ENCODE measurements at places on chromosomes 12 and 14. TPM values are rescaled to one million over a fixed set of nuclear protein-coding genes. Genes with fewer than 3 reads are reported as not detected.

Gene CATSPERB
- not detected for total RNA-seq

Gene C14orf180
- not detected for total RNA-seq

Gene KRT71
- not detected for total RNA-seq

Gene PPP1R3E
- total RNA-seq: 1.6 TPM

Gene CPNE6
- total RNA-seq: not detected

Gene PAH
- total RNA-seq: not detected

- no peak for DNase-seq
Measured at GRCh38 chr12:68159681-68160304, at the start of gene IFNG. IFNG (minus strand) TSS chr12:68159740; CDS start chr12:68159615, 125 bp downstream.

DNA sequence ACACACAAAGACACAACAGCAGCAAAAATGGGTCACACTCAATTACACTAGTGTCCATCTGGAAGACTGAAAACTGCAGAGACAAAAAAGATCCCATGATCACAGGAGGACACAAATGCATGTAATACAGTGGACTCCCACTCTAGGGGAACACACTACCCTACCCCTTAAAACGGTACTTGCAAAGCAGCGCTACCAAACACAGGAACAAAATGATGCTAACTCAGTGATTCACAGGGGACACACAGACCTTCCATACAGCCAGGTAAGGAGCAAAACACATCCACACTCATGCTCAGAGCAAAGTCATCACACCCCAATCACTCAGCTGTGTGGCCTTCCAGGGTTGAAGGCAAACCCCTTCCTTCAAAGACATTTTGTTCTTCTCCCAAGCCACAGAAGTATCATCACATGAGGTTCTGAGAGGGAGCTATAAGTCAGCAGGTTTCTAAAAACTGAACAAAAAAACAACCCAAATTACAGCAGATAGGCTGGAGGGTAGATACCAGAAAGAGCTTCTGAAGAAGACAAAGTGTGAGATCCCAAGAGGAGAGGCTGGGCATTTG, 14.8 kb downstream of the SMUG1 start:
- DNase-seq: no peak

DNA sequence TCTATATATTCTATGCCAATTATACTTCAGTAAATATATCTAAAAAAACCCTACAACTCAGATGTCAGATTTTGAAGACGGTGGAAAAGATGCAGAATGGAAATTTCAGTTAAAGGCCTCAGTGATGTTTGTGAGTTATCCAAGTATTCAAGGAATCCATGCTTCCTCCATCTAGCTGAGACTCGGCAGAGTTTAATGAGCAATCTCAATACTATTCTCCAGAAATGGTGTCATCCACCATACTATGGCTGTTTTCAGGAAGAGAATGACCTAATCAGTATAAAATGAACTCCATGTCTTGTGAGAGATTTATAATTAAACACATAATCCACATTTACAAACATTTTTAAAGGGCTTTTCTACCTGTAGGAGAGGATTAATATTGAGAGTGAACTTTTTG, 66.0 kb downstream of the KLHL28 start:
- DNase-seq: peak; percentile 74

- DNase-seq: no peak
Measured at GRCh38 chr14:88342980-88343379, 19.9 kb upstream of the KCNK10 start.

GRCh38 chr14:102900631-102901571, 21.6 kb upstream of the AMN start:
- no peak for DNase-seq

DNA sequence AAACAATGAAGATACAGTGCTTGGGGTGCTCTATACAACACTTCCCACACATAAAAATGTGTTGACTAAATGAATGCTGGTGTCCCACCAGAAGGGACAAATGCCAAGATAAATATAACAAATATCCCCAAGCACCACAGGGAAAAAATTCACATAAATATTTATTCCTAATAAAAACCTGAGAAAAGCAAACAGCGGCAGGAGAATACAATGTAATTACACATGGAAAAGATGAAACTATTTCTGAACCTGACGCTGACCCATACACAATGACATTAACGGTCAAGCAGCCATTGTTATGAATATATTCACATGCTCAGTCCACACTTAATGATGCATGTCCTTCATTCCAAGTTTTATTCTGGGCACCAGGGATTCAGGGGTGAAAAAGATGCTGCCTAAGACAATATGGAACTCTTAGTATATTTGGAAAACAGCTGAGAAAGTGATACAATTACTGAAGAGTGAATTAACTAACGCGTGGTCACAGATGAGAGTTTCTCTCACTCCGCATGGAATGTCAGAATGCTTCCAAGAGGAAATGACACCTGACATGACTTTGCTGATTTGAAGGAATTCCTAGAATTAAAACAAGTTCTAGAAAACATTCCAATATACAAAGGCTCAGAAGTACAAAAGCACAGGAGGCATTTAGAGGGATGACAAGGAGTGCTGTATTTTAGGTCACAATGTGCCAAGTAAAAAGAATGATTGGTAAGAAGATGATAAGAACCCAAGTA, 27.9 kb upstream of the PTPRR start:
- peak; percentile 27 for DNase-seq

DNA sequence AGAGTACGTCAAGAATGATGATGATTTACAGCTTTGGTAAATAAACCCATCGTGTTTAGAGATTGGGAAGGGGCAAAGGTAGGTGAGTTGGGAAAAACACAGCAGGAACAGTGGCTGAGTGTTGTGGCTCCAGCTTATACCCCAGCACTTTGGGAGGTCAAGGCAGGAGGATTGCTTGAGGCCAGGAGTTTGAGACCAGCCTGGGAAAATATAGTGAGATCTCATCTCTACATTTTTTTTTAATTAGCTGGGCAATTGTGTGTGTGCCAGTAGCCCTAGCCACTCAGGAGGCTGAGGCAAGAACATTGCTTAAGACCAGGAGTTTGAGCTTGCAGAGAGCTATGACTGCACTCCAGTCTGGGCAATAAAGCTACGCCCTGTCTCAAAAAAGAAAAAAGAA, 77.1 kb downstream of the RASSF9 start:
- no peak for DNase-seq

- DNase-seq: no peak
Measured at GRCh38 chr12:70721216-70721615, 84.0 kb upstream of the PTPRB start.

DNA sequence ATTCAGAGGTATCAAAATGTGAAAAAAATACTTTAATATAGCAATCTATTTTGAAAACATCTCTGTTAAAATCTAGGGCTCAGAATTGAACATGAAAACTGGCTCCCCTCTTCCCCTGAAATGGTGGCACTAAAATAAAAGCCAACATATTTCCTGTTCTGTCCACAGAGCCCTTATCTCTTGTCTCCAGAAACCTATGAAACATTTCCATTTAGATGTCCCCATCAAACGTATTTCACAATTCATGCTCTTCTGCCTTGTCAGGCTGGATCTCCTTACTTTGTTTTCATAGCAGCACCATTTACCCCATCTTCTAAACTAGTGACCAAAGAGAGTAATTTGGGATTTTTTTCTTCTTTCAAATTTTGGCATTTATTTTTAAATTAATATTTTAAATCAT, 42.4 kb downstream of the PDE3A start:
- no peak for DNase-seq

GRCh38 chr14:30180219-30180618, 252.6 kb upstream of the PRKD1 start:
- DNase-seq: no peak

GRCh38 chr14:54976316-54976715, 50.6 kb downstream of the WDHD1 start:
- no peak for DNase-seq

DNA sequence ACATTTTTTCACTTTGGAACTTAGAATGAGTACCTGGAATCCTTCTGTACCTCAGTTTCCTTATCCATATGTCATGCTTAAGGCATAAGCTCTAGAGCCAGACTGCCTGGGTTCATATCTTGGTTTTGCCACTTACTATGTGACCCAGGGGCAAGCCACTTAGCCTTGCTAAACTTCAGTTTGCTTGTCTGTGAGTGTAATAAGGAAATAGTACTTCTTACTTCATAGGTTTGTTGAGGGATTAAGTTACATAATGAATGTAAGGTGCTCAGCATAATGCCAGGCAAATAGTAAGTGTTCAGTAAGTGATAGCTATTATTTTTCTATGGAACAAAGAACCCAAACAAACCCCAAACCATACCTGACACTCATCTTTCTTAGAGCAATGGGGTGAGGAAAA, 225.1 kb downstream of the BCAT1 start:
- DNase-seq: no peak

DNA sequence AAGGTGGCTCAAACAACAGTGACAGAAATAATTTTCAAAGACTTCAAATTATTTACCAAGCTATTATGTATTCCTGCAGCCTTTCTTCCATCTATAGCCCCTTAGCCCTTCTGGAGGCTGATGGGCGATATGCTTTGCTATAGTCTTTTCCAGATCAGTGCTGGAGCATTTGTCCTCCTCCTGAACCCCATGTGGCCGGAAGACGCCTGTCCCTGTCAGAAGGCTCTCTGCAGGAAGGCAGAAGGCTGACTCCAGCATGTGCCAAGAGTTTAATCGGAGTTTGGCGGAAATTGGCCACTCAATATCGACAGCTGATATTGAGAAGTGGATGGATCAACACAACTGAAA, 49.3 kb upstream of the MAX start:
- no peak for DNase-seq
